ENCODE measurements at places on chromosomes 4 and X.
A peak's percentile ranks its signal among the peaks of the same experiment; 100 is the strongest.

DNA sequence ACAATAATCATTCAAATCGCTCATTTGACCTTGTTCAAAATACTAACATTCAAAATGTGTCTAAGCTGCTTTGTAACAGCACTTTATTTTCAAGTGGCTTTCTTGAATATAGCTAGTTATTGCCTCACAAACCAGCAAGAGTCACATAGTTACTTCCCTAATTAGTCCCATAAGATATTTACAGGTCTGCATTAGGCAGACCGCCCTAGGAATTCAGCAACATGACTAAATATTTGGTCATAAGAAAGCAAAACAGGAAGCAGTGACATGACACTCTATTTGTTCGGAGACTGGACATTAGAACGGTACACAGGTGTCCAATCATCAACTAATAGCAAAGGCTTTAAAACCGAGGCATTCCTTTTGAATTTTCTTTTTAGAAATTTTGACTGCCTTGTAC is 262.0 kb downstream of the COL25A1 start:
- DNase-seq: no peak

- DNase-seq: no peak
These were observed 345.1 kb upstream of the HS3ST1 start for GRCh38 chr4:11773798-11774197.

- DNase-seq: no peak
These were observed 19.8 kb upstream of the PPARGC1A start for GRCh38 chr4:23909671-23910070.

DNA sequence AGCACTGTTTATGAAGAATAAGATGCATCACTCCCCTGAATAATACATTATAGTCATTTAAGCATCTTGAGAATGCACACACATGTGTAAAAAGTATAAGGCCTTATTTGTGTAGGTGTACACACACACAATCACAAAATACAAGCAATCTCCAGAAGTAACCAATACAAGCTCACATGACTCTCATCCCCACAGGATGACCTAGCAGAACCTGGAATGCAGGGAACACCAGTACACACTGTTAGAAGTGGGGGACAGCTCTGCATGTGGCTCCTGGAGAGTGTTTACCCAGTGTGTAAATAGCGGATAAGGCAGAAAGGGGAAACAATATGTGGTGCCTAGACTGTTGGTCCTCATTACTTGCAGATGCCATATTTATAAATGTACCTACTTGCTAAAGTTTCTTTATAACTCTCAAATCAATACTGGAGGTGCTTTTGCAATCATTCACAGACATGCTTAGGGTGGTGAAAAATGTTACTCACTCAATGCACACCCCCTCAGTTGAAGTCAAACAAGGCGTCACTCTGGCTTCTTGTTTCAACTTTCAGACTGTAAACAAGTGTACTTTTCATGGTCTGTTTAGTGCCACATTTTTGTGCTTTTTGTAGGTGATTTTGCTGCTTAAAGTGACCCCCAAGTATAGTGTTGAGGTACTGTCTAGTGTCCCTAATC is 73.1 kb downstream of the MAGEB17 start:
- DNase-seq: no peak

DNA sequence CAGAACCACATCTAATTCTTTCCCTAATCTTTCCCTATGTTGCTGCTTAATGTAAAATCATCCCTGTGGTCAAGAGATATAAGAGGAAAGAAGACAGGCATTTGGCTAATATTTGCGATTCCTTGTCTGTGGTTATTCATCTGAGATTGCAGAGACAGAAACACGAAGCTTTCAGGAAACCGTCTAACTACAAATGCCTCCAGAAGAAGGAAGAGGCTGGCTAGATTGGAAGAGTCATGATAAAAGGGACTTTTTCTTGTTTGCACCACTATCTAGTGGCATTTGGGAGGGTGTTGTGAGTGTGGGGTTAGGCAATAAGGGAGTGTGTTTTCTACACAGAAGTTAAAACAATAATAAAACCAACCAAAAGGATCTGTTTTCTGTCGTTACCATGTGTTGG is 43.9 kb downstream of the TMEM154 start:
- no peak for DNase-seq

DNA sequence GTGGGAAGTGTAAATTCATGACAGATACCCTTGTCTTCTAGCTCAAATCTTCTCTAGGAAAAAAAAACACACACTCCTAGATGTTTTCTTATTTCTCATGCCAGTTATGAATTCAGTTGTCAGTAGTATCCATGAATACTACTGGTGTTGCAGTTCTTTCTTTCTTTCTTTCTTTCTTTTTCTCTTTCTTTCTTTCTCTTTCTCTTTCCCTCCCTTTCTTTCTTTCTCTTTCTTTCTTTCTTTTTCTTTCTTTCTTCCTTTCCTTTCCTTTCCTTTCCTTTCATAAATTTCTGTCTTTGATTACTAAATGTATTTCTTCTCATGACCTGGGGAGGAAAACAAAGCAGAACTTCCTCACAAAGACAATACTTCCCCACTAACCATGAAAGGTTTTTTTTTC is 253.8 kb downstream of the PCDH7 start:
- DNase-seq: no peak

DNA sequence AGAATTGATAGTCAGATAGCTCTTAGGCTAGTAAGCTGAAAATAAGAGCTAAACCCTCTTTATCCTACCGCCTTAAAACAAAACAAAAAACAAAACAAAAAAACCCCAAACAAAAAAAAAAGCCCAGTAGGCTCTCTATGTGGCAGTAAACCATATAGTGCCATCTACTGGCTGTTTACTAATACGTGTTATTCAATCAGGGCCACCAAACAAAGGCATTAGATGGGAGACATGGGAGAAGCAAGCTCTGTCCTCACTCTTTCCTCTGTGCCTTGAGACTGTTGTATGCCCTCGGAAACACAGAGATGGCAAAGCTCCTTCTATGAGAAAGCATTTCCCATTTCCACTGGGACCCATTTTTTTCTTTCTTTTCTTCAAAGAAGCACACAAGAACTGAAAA is 148.8 kb upstream of the MID1 start:
- DNase-seq: no peak

DNA sequence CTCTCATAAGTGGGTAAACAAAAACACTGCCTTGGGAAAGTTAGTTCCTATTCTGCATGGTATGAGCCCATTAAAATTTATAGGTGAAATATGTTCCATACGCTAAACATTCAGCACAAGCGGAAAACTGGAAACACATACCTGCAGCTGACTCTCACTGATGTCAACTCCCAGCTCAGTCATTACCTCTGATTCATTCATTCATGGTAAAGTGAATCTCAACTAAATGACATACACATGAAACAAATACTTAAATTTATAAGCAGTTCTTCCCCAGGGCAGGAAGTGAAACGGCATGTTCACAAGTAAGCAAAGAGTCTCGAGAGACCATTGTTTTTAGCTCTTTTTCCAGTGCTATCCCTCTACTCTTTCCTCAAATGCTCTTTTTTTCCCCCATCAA is 1.6 kb downstream of the SLC10A6 start:
- DNase-seq: no peak

DNA sequence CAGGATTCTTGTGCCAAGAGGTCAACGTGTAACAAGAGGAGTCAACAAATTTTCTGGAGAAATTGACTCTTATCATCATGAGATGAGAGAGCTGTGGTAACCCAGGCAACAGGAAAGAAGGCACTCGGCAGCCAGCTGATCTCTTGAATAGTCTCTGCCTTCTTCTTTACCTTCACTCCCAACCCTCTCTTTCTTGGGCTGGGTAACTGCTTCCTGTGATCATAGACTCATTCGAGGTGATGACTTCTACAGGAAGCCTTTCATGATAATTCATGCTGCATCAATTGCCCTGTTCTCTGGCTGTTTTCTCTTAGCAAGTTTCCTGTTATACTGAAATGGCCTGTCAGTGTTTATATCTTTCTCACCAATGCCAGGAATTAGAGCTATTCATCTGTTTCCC is 70.8 kb upstream of the FSTL5 start:
- DNase-seq: no peak

DNA sequence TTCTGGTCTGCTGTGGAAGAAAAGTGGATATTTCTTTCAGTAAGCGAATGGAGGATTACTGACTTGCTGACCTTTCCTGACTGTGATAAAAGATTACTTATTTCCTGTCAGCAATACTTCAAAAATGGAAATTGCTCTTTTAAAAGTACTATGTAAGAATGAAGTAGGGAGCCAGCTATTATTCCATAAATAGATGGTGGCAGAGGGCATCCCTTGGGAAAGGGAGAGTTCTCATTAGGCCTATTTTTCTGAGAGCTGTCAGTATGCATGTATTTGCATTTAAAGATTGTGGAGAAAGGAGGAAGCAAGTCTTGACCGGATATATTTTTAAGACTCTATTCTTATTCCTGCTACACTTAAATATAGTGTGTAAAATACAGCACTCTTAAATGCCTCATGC is 37.2 kb downstream of the TMEM47 start:
- no peak for DNase-seq

GRCh38 chrX:134908356-134908755 is 82.4 kb upstream of the SMIM10 start:
- DNase-seq: no peak

- no peak for DNase-seq
These were observed 905.3 kb upstream of the INTU start for GRCh38 chr4:126727461-126727860.

GRCh38 chr4:82744284-82744968 is 54.2 kb downstream of the SCD5 start:
- no peak for DNase-seq

- no peak for DNase-seq
These were observed 299.9 kb upstream of the SFRP2 start for GRCh38 chr4:154088741-154089140.

DNA sequence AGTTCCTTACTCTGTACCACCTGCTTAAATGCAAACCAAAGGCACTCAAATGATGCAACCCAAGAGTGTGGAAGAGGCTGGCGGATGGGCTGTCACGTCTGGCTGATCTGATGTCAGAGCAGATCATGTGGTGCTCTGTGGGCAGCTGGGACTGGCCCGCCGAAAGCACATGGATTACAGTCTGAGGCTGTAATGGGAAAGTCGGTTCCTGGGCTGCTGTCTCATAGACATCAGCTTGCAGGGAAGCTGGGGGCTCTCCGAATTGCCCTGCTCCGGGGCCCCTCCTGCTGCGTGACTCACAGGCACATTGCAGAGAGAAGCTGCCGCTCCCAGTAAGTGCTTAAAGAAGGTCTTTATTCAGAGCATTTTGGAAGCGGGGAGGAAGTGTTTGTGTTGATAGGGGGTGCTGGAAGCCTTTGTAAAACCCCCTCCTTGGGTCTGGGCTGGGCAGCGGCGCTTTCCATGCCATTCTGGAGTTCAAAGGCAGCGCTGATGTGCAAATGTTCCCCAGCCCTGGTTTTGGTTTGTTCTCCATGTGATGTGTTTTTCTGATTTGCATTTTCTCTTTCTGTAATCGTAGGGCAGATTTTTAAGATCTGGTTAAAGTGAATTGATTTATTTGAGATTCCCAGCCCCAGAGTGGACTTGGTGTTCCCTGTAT is 181.1 kb downstream of the LARP7 start:
- peak; percentile 19 for DNase-seq

DNA sequence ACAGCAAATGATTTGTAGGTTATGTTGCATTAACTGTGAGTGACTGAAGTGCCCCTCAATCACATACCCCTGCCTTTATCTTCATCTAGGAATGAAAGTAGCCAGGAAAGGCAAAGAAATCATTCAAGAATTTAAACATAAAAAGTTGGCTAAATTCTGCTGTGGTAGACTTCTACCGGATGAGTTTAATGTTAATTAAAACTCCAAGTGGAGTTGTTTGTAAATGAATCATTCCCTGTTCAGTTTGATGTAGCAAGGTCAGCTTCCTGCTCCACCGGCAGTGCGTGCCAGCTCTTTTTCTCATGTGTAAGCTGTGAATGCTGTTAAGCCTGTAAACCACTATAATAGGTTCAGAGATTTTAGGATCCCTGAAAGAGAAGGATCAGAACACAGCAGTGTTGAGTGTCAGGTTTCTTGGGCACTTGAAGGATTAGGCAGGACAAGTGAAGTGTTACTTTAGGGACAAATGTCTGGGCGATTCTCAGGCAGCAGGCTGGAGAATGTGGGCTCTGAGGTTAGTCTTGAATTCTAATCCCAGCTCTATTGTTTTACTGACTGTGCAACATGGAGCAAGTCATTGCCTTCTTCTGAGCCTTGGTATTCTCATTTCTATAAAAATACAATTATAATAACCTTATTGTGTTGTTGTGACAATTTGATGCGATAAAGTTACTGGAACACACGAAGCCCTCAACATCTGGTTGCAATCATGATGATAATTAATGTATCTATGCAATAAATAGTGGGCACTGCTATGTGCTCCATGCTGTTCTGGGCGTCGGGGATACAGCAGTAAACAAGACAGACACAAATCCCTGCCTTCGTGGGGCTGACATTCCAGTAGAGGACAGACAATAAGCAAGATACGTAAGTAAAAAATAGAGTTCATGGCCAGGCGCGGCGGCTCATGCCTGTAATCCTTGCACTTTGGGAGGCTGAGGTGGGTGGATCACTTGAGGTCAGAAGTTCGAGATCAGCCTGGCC is 112.0 kb downstream of the SHROOM3 start:
- no peak for DNase-seq

DNA sequence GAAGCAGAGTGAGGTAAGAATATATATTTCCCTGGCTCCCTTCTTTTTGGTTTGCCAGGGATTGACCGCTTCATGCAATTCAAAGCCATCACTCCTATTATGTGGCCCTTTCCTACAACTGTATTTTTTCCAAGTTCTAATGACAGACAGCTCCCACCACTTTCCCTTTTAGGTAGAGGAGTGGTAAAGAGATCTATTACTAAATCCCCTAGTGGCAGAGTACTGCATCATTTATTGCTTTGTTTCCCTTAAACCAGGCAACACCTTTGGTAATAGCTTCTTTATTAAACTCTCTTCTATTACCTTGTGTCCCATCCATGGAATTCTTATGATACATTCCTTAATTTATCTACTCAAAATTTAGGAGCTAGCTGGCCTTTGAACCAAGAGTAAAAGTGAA is 90.7 kb downstream of the CNOT6L start:
- no peak for DNase-seq

- no peak for DNase-seq
These were observed 50.9 kb downstream of the PKD2 start for GRCh38 chr4:88058295-88058694.

DNA sequence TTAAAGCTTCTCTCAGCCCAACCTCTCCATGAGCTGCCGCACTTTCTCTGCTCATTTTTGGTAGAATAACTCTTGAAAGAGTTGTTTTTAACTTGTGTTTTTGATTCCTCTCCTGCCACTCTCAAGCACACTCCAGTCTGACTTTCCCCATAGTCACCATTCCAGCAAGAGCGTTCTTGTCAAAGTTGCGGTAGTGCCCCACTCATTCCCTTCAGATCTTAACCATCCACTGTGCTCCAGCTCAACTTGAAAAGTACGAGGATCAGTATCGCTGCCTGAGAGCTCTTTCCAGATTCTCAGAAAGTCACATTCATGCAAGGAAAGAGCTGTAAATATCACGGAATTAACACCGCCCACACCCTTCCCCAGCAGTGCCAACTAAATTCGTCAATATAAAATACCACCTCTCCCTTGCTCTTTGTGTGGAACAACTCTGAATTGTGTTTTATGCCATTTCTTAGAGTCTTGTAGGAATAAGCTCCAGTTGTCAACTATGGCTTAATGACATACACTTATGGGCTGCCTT is 59.7 kb upstream of the IL15 start:
- DNase-seq: no peak

- DNase-seq: no peak
These were observed 30.2 kb downstream of the REELD1 start for GRCh38 chr4:146244496-146244895.

- DNase-seq: no peak
These were observed 81.4 kb downstream of the FBXW7 start for GRCh38 chr4:152454398-152455011.
